ENCODE measurements at places on chromosomes 4 and X. TPM values are rescaled to one million over a fixed set of nuclear protein-coding genes. Genes with fewer than 3 reads are reported as not detected.

- DNase-seq = no peak
Measured at GRCh38 chr4:169998981-169999380, 27.2 kb downstream of the MFAP3L start.

GRCh38 chr4:116724249-116724648 lies 361.1 kb downstream of the TRAM1L1 start:
- no peak for DNase-seq

DNA sequence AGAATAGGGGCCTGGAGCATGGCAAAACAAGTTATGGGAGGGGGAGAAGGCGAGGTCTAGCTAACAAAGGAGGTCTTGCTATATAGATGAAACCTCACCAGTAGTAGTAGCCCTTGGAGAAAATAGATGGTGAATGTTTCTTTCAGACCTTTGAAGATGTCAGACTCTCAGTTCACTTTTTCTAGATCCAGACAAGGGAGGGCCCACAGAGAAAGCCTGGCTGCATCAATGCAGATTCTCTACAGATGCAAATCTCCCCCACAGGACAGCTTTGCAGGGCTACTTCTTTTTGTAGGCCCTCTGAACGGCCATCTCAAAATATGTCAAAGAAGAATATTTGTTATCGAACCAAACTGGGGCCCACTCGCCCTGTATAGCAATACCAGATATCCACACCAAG lies 159.7 kb downstream of the ANK2 start:
- DNase-seq = no peak

GRCh38 chr4:139018501-139018900 lies 2.9 kb downstream of the NOCT start:
- DNase-seq = no peak

- DNase-seq = no peak
Measured at GRCh38 chrX:37350034-37350365, 836 bp downstream of the PRRG1 start.

DNA sequence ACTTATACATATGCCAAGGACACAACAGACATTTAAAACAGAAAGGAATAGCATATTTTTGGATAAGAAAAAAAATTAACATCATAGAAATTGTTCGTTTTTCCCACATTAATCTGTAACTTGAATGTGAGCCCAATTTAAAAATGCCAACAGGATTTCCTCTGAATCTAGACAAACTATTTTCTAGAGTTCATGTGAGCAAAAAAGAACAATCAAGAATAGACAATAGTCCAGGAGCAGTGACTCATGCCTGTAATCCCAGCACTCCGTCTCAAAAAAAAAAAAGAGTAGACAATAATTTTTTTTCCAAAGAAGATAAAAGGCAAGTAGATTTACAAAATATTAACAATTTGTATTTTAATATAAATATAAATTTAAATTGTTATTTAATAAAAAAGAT lies 73.7 kb upstream of the DUSP21 start:
- no peak for DNase-seq

MED28 gene
- total RNA-seq = 19.9 TPM

UGT2B15 gene
- not detected for total RNA-seq

CACNA1F gene
- total RNA-seq = 0.10 TPM

COX18 gene
- 12.5 TPM for total RNA-seq

CT45A3 gene
- not detected for total RNA-seq

ANK2 gene
- 193 TPM for total RNA-seq

Measured in skin of body (tissue), 3 donors.